ENCODE measurements at places on chromosomes 16 and 17. TPM values are rescaled to one million over a fixed set of nuclear protein-coding genes. Genes with fewer than 3 reads are reported as not detected.
A peak's percentile ranks its signal among the peaks of the same experiment; 100 is the strongest.

SLFN5 gene
- total RNA-seq = 23.8 TPM

CDC27 gene
- total RNA-seq = 66.0 TPM

CCL17 gene
- not detected for total RNA-seq

RNPS1 gene
- total RNA-seq = 94.5 TPM

DNAH9 gene
- not detected for total RNA-seq

CTRB2 gene
- total RNA-seq = 12.5 TPM

- H3K27ac ChIP-seq = no peak overlapping the region
- no peak overlapping the region for H3K4me3 ChIP-seq
- no peak for DNase-seq
- H3K4me1 ChIP-seq = no peaks in the 10 kb centered on the region
- no peaks in the 10 kb centered on the region for H3K36me3 ChIP-seq
These were observed 3.7 kb downstream of the PIK3R5 start for GRCh38 chr17:8961829-8962228.

- no peaks in the 10 kb centered on the region for H3K36me3 ChIP-seq
- no peaks in the 10 kb centered on the region for H3K27me3 ChIP-seq
- H3K4me3 ChIP-seq = no peak overlapping the region
- DNase-seq = no peak
- no peak overlapping the region for H3K27ac ChIP-seq
These were observed 8.8 kb downstream of the IL21R start for GRCh38 chr16:27410761-27411160.

- no peak for DNase-seq
- peak overlapping the region; percentile 77 for H3K27ac ChIP-seq
- peaks cover 60% of the 10 kb centered on the region for H3K36me3 ChIP-seq
- peaks cover 40% of the 10 kb centered on the region for H3K4me1 ChIP-seq
- H3K27me3 ChIP-seq = no peaks in the 10 kb centered on the region
These were observed 36.0 kb downstream of the MYH11 start for GRCh38 chr16:15820837-15821236.

GRCh38 chr16:52563767-52564611 lies 17.0 kb upstream of the TOX3 start:
- no peaks in the 10 kb centered on the region for H3K4me1 ChIP-seq
- no peaks in the 10 kb centered on the region for H3K36me3 ChIP-seq
- no peaks in the 10 kb centered on the region for H3K27me3 ChIP-seq

- H3K4me1 ChIP-seq = no peaks in the 10 kb centered on the region
- no peak overlapping the region for H3K4me3 ChIP-seq
- DNase-seq = no peak
- no peaks in the 10 kb centered on the region for H3K27me3 ChIP-seq
- H3K27ac ChIP-seq = no peak overlapping the region
These were observed 9.2 kb downstream of the MPV17L start for GRCh38 chr16:15404792-15405191.

- H3K36me3 ChIP-seq = no peaks in the 10 kb centered on the region
- peak overlapping the region; percentile 36 for H3K4me3 ChIP-seq
- peak; percentile 38 for DNase-seq
- H3K4me1 ChIP-seq = peaks cover 10% of the 10 kb centered on the region
- peak overlapping the region; percentile 71 for H3K27ac ChIP-seq
These were observed 497 bp downstream of the SMIM5 start for GRCh38 chr17:75633486-75634375.

- no peak overlapping the region for H3K27ac ChIP-seq
- H3K4me3 ChIP-seq = no peak overlapping the region
- no peaks in the 10 kb centered on the region for H3K27me3 ChIP-seq
- H3K36me3 ChIP-seq = peaks cover 3% of the 10 kb centered on the region
- no peak for DNase-seq
These were observed 123.1 kb downstream of the SNX29 start for GRCh38 chr16:12099451-12100123.

Measured in thoracic aorta (tissue), 2 donors.